NCI-H774 (cell line): ENCODE measurements at places on chromosomes 1 and 21.

DNA sequence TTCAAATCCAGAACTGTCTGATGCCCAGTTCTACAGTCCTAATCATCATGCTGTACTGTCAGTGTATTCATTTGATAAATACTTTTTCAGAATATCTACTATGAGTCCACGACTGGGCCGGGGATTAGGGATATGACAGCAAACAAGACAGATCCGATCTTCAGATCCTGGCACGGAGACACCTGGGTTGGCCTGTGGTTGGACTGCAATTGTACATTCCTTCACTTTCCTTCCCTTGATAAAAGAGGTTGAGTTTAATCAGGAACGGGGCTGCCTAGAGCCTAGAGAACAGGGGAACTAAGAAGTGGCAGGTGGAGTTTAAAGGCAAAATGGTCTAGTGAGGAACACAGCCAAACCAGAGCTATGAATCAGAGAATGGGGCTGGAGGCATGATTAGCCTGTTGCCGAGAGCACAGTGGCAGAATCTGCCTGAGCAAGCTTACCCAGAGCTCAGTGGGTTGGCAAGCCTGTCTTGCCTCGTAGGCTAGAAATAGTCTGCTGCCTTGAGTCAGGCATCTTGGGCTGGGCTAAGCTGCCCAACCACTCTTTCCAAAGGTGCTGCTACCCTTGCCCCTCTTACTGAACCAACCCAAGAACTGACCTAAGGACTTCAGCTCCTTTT is 38.1 kb upstream of the PTCH2 start:
- DNase-seq: no peak

DNA sequence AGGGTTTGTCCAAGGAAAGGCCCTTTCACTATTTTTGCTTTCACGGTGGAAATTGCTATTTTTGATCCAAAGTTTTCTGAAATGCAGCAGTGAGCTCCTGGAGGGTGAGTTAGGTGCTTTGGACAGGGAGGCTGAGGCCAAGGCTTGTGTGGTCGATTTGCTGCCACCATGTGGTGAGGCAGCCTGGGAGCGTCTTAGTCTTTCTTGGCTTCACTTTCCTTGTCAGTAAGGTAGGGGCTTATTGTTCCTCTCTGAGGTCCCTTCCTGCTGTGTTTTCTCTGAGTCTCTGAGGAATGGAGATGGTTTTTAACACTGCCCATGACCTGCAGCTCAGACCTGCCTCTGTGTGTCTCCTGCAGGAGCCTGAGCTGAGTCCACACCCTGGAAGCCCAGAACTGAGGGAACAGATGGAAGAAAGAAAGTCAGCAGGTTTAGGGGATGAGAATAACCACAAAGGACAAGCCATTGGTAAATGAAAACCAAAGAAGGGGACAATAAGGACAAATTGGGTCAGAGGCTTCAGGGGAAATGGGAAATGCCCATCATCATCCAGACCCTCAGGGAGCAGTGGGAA is 20.1 kb upstream of the S100A10 start:
- DNase-seq: no peak

DNA sequence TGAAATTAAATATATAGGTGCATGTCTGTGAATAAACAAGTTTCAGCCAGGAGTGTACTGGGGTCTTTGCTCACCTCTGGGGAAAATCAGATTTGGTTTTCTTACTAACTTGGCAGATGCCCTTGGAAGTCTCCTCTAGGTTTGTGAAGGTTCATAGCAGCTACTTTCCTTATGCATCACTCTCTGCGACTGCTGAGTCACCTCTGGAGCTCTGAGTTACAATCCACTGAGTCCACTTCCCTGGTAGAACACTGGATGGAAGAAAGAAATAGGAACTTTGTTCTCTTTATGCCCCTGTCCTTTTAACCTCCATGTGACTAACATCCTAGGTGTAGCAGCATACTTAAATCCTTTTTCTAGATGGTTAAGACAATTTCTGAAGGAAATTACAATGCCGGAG is 4.4 kb upstream of the FASLG start:
- no peak for DNase-seq

- DNase-seq: no peak
These were observed 47.8 kb downstream of the AK4 start for GRCh38 chr1:65195495-65196417.

DNA sequence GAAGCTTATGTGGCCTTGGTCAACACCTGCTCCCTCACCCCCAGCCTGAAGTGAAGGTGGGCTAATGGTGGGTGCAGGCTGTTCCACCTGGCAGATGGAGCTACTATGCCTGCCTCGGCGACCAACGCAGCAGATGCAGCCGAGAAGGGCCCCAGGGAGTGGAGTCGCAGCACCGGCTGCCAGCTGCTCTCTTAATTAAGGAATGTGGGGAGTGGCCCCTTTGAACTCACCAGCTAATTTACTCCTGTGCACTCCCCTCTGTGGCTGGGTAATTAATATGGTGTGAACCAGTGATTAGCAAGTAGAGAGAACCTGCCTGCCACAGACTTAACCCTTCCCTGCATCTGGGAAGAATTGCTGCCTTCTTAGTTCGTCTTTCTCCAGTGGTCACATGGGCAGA is 3.3 kb upstream of the SLAMF8 start:
- no peak for DNase-seq

- no peak for DNase-seq
These were observed 55.6 kb downstream of the UCK2 start for GRCh38 chr1:165883056-165883455.

DNA sequence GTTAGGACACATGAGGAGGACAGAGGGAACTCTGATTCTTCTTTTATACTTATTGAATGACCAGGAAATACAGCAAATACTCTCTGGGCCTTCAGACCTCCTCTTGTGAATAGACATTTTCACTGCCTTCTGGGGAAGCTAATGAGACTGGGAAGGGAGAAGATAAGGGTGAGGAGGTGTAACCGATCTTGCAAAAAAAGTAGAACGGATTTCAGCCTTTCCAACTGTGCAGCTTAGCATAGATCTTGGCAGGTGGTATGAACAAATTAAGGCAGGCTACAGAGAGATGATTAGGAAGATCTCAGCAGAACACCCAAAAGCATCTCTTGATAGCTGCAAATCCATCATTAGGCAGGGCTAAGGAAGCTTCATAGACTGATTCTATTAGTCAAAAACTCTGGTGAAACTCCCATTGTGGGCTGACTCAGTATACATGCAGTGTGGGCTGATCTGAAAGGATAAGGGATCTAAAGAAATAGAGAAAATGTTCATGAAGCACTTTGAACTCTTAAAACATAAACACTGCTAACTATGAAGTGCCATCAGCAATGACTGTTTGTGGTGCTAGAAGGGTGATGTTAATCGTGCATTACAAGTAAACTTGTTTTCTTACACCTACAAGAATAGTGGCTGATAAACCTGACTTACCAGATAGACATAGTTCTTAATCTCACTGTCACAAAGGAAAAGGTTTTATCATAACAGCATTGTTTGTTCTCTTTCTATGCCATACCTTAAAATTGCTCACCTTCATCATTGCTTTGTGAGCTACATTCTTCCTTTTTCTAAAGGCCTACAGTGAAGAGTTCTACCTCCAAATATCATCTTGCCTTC is 85.5 kb upstream of the PALMD start:
- no peak for DNase-seq
